ENCODE measurements at places on chromosomes 5 and 9.

GRCh38 chr5:68953875-68954617 lies 139.8 kb upstream of the SLC30A5 start:
- DNase-seq: no peak

- DNase-seq: no peak
These were observed 73.0 kb downstream of the ENC1 start for GRCh38 chr5:74567411-74567995.

GRCh38 chr9:33265211-33265865 lies 489 bp downstream of the CHMP5 start:
- DNase-seq: no peak

DNA sequence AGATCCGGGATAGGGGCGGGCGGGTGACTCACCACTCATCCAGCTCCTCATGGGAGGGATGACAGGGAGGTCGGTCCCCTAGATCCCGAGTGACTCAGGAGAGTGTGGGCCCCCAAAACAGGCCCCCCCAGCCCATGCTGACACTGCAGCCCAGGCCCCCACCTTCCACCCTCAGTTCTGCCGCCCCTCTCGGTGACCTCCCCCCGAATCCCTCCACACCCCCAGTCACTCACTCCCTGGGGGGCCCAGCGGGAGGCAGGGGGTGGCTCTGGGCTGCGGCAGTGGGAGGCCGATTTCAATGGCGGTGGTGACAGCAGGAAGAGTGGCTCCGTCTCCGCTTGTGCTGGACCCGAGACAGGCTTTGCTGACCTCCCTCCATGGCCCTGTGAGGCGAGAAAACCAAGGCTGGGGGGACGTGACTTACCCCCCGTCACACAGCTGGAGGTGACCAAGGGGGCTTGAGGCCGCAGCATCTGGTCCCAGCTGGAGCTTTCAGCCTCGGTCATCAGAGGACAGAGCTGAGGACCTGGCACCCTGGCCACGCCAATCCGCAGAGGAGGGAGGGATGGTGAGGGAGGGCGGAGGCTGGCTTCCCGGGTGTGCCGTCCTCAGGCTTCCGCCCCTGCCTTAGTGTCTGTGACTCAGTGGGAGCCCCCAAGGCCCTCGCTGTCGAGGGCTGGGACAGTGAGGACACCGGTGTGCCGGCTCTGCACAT lies 9.0 kb downstream of the GPSM1 start:
- no peak for DNase-seq

DNA sequence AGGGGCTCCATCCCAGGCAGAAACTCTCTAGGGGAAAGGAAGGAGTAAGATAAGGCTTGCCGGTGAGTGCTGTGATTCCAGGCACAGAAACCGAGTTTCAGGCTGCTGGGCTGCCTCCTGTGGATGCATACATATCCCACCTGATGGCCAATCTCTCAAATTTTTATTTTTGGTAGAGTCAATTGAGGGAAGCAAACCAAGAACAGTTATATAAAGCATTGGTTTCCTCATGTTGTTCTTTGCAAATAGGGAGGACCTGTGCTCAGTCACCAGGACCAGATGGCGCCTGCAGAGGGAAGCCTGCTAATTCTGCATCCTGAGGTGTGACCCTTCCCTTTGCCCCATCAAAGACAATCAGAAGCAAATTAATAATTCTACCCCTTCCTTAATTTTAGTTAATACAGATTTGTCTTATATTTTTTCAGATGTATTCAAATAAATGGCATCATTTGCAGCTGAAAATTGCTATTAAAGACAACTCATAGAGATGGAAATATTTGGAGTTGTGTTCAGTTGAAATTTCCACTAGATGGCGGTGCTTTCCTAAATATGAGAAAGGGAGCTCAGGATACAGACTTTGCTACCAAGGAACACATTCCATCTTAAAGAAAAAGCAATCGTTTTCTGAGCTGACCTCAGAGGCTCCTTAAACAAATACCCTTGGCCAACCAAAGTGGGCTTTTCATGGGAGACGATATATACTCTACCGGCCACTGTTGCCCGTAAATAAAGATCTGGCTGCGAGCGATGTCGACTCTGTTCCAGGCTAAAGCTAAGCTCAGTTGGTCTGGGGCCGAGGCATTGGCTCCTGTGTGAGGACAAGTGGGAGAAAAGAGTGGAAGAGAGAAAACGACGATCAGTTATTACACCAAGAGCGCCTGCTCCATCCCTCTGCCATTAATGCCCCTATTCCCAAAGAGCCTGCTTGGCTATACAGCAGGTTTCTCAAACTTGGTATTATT lies 225.7 kb upstream of the KLF9 start:
- DNase-seq: no peak

DNA sequence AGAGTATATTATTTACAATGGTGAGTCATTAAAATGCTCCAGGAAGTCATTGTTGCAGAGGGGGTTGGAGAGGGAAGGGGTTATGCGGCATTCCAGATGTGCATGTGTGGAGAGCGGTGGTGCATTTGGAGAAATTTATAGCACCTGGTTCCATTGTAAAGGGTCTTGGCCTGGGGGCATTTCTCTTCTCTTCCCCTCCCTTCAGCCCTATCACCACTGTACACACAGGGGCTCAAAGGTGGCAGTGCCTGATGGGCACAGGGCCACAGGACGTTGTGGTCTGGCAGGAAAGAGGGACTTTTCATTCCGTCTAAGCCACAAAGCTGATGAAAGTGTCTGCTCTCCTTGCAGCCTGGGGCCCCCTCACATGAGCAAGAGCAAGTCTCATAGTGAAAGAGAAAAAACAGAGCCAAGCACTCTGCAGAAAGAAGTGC lies 442.4 kb upstream of the ZNF462 start:
- no peak for DNase-seq

GRCh38 chr5:113875096-113875495 lies 361.6 kb downstream of the YTHDC2 start:
- no peak for DNase-seq

- DNase-seq: no peak
These were observed 311.3 kb downstream of the NDUFS4 start for GRCh38 chr5:53871775-53872174.

DNA sequence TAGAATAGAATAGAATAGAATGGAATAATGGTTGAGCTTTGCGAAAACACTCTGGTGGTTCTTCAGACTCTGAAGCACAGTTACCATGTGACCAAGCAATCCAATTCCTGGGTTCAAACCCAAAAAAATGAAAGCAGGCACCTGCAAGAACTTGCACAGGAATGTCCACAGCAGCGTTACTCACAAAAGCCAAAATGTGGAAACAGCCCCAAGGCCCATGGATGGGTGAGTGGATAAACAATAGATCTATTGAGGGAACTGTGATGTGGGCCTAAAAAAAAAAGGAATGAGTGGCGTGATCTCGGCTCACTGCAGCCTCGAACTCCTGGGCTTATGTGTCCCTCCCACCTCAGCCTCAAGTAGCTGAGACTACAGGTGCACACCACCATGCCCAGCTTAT lies 21.4 kb upstream of the TMEM250 start:
- no peak for DNase-seq

DNA sequence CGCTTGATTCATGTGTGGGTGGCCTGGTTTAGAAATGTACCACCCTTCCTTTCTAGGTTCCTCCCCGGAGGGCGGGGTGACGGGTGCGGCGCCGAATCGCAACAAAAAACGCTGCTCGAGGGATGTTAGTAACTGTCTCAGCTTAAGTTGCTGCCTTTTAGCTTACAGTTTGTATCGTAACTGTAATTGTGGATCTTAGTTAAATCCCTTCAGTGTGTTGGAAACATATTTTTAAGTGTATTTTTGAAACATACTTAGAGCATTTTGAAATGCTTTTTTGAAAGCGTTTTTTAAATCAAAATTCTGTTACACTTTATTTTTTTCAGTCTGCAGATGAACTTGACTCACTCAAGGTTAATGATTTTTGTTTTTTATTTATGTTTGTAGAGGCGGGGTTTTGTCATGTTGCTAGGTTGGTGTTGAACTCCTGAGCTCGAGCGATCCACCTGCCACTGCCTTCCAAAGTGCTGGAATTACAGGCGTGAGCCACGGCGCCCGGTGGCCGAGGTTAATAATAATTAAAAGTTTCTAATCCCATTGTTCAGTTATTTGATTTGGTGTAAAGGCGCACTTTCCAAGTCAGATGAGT lies 997 bp upstream of the CHD1 start:
- DNase-seq: peak; percentile 89

DNA sequence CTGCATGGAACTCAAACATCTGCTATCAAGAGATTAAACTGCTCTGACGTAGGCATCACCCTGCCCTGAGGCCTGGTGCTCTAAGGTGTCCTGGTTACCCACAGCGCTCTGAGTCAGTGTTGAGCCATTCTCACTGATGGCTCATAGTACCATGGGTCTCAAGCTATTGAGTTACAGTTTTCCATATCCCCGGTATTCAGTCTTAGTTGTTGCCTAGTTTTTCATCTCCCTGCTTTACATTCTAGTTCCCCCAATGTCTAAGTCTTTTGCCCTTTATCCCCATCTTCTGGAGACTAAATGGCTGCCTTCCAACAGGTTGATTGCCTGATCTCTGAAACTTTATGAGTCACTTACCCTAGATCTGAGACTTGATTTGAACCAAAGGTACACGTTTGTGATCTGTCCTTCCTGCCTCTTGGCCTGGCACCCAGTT lies 161.2 kb upstream of the PTGER4 start:
- no peak for DNase-seq

- DNase-seq: no peak
These were observed 51.7 kb upstream of the SEMA6A start for GRCh38 chr5:116626272-116626723.

DNA sequence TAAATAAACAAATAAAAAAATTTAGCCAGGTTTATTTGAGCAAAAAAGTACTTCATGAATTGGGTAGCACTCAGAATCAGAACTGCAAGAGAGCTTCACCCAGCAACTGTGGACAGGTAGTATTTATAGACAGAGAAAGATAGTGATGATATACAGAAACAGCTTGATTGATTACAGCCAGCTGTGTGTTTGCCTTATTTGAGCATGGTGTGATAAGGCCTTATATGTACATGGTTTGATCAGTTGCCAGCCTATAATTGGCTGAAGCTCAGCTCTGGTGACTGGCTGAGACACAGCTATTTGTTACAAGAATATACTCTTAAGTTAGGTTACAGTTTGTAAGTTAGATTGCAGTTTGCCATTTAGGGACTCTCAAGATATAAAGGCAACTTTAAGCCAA lies 34.3 kb upstream of the ARL15 start:
- no peak for DNase-seq

- DNase-seq: no peak
These were observed 23.2 kb downstream of the ZBTB34 start for GRCh38 chr9:126883636-126884035.

DNA sequence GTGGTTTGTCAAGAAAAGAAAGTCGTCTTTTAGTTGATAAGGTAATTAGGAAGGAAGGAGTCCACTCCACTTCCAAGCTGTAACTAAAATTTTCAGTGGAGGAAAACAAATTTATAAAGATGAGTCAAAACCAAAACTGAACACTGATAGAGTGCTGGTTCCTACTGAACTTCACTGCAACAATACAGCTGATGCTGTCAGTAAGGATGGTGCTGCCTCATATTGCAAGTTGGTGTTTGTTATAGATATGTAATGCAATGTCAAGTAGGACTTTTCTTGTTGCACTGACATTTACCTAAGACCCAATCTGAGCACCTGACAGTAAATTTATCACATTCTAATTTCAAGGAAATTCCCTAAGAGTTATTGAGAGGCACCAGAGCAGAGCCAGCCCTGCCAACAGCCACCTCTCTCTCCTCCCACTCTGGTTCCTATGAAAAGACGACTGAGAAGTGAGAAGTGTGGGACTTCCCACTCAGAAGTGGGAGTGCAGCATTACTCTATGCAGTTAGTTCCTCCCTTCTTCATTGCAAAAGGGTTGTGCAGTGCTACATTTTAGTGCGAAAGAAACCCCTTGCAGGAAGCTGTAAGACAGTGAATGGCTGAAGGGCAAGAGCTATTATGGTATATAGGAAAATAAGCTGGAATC lies 350.8 kb downstream of the NFIB start:
- no peak for DNase-seq

GRCh38 chr9:134396825-134397224 lies 70.6 kb downstream of the RXRA start:
- peak; percentile 17 for DNase-seq

DNA sequence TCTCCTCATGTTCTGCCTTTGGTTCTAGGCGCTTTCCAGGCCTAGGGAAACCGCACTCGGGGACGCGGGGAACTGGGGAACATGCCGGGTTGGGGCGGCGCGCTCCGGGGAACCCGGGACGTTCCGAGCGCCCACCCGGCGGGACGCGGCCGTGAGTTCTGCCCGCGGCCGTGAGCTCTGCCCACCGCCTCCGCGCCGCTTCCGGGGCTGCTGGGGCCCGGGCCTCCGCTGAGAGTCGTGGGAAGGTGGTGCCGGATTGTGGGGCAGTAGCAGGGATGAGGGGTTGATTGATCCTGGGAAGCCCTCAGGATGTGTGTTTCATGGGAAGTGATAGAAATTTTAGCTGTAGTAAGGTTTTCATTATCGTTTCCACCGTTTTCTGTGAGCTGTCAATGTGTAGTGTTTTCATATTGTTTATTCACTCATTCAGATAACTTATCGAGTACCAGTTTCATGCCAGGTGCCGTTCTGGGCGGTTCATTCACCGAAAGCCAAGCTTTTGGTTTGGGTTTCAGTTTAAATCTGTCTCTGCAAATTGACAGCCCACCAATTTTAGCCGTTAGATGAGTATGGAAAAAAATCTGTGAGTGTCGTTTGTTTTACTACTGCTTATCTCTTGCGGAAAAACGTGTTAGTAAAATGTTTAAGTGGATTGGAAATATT lies 657 bp downstream of the MTRR start:
- no peak for DNase-seq

DNA sequence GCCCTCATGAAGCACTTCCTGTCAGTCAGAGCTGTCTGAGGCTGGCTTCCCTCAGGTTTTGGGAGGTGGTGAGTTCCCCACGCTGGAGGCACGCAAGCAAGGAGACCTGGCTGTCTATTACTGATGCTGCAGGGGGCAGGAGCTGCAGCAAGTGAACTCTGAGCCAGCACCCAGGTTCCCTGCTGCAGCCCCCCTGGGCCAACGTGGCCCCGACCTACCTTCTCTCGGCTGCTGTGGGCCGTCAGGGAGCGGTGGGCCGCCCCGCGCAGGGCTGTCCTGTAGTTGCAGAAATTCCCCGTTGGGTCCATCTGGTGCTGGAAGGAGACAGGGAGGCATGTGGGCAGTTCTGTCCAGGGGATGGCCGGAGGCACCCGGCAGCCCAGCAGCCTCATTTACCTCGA lies 46.8 kb upstream of the RNF130 start:
- no peak for DNase-seq

DNA sequence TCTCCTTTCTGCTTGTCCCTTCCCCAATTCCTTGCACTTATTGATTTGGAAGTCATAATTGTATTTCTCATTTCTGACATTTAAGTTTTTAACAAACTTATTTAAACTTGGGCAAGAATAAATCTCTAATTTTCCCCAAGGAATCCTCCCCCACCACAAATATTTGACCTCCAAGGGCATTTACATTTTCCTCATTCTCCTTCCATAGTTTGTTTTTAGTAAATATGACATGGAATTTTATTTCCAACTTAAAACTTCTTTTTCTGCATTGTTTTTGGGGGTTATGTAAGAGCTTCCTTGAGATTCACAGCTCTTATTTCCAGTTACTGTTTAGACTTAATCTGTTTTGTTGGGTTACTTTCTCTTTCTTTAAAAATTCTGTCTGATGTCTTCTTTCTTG lies 64.9 kb downstream of the ZNF618 start:
- DNase-seq: no peak

- no peak for DNase-seq
These were observed 221.2 kb upstream of the CLINT1 start for GRCh38 chr5:158080112-158080511.
